ENCODE measurements at places on chromosomes 5 and 9. TPM values are rescaled to one million over a fixed set of nuclear protein-coding genes. Genes with fewer than 3 reads are reported as not detected.

FOXD4L4 gene
- polyA plus RNA-seq: not detected

MAMDC2 gene
- 2.5 TPM for polyA plus RNA-seq

LAMC3 gene
- polyA plus RNA-seq: 0.46 TPM

IFNA21 gene
- polyA plus RNA-seq: not detected

FOXD4L6 gene
- not detected for polyA plus RNA-seq

UAP1L1 gene
- polyA plus RNA-seq: 9.6 TPM

SOWAHA gene
- polyA plus RNA-seq: 26.4 TPM

MAP1B gene
- polyA plus RNA-seq: 5.0 TPM

SV2C gene
- polyA plus RNA-seq: not detected

CTXN3 gene
- not detected for polyA plus RNA-seq

PCDHGC3 gene
- 5.1 TPM for polyA plus RNA-seq

ARID3C gene
- polyA plus RNA-seq: not detected

Data from sigmoid colon (tissue), 7 donors.